ENCODE measurements at places on chromosomes 4 and X.

DNA sequence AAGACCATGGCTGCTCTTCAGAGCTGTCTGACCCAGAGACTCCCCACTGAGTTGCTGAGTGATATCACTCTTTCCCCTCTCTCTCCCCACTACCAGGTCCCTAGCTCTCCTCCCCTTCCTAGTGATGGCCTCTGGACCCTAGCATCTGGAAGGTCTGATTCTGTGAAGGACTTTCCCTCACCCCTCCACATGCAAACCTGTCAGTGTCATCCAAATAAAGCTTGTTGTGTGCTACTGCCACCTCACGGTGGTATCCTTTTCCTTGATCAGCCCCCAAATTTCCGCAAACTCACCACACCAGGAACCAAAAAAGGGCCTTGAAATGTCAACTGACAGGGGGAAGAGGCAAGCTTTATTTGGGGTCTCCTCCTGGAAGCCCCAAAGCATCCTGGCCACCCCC lies 500.2 kb downstream of the IDS start:
- no peak for DNase-seq

- DNase-seq: no peak
Observed at GRCh38 chrX:150769408-150769807, 76.2 kb downstream of the MTMR1 start.

DNA sequence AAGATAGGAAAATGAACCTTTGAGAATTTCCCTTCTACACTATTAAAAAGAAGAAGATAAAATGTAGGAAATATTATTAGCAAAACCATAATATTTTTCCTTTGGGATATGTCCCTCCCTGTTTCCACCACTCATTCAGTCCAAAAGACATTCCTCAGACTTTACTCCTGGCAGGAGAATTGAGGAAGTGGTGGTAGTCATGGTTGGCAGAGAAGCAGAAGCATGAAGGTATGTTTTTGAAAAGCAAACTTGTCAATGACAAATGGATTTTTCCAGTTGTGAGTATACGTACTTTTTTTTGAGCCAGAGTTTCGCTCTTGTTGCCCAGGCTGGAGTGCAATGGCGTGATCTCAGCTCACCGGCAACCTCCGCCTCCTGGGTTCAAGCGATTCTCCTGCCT lies 13.7 kb downstream of the STAG2 start:
- DNase-seq: no peak

DNA sequence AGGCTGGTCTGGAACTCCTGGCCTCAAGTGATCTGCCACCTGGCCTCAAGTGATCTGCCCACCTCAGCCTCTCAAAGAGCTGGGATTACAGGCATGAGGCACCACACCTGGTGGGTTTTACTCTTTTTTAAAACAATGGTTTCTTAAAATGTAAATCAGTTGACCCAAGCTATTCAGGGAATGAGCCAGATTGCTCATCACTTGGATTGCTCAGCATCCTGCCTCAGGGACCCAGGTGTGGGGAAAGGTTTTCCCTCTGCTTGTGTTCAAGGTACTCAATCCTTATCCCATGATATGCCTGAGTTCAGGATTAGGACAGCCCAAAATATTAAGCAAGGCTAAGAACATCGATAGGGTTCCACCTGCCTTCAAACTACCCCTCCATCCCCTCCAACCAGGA lies 67.4 kb downstream of the CHRNA9 start:
- no peak for DNase-seq

GRCh38 chr4:56857601-56858309 lies 36.3 kb upstream of the SPINK2 start:
- DNase-seq: no peak

DNA sequence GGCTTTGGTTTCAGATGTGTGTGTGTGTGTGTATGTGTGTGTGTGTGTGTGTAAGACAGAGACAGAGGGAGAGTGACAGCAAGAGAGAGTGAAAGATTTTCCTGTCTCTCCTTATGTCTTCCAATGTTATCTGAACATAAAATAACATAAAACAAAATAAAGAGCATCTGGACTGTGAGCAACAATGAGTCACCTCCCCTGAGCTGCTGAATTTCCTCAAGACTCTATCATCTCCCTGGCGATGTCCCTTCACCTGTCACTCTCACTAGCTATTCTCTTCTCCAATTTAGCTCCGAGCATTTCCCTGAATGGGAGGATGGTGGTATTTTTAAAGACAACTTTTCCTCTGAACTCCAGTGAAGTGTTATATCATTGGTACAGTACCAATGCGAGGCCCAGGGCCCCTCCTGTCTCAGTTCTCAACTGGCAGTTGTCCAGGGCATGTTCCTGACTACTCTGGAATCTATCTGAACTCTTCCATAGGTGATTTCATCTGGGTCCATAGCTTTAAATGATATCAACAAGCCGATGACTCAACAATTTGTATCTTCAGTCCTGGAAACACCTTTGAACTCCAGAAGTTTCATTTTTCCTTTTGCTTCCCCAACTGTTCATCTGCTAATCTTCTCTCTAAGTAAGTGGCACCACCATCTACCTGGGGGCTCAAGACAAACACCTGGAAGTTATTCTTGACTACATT lies 195.0 kb upstream of the CLNK start:
- DNase-seq: no peak

DNA sequence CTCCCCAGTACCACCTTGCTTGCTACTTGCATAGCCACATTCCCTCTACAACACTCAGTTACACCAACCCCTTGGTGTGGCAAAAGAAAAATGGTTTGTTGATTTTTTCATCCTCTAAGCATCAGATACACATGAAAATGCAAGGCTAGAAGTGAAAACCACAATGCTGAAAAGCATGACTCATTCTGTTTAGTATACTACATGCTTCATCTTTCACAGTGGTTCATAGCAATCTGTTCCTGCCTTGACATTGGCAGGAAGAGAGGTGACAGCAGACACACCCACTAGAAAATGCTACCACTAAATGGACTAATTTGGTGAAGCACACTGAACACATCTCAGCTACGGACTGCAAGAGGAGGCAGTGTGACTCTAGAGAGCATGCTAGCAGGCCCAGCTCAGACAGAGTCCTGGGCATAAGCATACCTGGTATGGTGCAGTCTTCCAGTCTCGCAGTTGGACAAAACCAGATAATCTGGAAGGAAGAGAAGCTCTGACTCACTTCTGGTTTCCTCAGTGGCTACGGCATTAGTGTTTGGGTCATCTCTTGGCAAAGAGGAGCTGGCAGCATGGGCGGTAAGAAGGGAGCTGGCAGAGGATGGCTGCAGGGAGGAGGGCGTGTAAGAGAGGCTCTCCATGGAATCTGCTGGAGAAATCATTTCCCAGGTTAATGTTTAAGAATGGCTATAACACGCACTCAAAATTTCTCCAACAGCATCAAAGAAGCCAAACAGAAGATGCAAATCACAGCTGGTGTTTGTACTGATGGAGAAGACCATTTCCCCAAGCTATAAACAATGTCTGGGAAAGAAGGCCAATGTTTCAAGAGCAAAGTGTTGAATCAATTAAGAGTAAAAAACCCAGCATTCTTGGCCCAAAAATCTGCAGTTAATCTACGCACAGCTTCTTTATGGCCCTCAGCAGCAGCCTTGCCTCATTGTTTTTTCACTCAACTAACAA lies 37.8 kb downstream of the GAB3 start:
- DNase-seq: no peak

GRCh38 chrX:97030947-97031346 lies 147.2 kb downstream of the RPA4 start:
- no peak for DNase-seq

GRCh38 chrX:3532581-3533085 lies 180.8 kb downstream of the PRKX start:
- DNase-seq: no peak

- DNase-seq: no peak
Observed at GRCh38 chrX:44017676-44018075, 44.5 kb upstream of the NDP start.

- no peak for DNase-seq
Observed at GRCh38 chr4:158125310-158125709, 47.5 kb downstream of the GASK1B start.

GRCh38 chrX:114332766-114333165 lies 251.1 kb upstream of the HTR2C start:
- no peak for DNase-seq

DNA sequence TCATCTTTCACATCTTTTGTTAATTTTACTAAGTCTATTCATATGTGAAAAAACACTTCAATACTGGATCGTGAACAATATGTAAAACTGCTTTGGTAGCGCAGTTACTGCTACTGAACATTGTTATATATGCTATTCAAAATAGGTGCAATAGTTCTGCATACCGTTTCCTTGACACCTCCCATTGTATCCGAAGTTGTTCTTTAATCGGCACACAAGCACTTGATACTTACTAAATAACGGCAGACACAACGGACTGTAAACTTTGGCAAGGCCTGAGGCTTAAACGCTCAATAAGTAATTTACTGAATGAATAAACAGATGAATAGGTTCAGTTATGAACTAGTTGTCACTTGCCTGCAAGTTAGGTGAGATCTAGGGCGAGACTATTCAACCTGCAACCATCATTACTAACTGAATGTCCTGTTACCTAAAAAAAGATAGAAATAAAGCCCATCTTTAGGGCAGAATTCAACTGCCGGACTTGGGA lies 620 bp downstream of the ANAPC10 start:
- DNase-seq: no peak

DNA sequence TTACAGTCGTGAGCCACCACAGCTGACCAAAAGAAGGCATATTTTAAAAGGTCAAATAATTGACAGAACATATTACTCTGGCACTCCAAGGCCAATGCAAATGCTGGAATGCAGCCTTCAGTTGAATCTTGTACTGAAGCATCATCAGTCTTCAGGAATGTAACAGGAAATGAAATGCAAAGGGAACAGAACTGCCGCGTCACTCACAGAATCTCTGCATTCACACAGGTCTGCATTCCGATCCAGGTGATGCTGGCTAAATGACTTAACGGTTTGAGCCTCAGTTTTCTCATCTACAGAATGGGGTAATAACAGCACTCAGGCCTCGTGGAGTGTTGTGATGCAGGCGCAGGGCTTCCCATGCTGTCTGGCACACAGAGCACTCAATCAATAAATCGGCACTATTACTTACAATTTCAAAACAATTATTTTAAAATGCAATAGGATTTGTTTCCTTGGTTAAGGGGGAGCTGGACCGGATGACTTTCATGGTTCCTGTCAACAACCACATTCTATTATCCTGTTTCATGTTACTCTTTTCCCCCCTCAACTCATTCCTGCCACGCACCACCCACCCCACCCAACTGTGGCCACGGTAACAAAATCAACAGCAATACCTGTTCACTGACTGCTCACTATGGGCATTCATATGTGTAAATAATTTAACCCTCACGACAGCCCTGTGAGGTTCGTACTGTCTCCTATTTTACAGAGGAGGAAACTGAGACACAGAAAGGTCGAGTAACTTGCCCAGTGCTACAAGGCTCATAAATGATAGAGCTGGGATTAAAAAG lies 32.4 kb downstream of the IGFBP7 start:
- DNase-seq: no peak

DNA sequence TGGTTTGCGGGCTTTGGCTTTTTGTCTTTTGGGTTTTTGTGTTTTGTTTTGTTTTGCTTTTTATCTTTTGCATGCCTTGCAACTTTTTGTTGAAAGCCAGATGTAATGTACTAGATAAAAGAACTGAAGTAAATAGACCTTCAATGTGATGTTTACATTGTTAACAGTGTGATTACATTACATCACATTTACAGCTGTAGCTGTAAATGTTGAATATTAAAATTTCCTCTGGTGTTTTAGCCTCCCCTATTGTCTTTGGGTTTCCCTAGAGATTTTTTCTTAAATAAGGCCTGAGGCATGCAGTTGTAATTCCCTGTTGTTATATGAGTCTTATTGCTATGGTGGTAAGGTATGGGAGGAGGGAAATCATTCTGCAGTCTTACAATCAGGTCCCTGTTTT lies 275.0 kb downstream of the PARM1 start:
- no peak for DNase-seq

GRCh38 chr4:1754336-1754735 lies 33.0 kb downstream of the TACC3 start:
- DNase-seq: no peak

DNA sequence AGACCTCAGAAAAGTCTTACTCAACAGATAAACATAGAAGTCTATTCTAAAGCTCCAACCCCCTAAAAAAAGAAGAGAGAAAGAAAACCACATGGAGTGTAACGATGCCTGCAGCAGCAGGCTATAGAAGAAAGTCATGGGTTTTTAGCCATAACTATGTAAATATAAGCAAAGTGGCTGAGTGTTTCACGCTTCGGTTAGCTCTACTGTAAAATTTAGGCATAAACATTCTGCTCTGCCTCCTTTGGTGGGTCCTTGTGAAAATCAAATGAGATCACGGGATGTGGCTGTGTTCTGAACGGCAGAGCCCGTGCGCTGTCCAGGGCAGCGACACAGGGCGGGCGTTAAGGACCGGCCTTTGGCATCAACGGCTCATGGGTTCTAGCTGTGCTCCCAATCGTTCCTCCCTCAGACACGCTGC lies 78.4 kb downstream of the IRF2 start:
- DNase-seq: no peak

DNA sequence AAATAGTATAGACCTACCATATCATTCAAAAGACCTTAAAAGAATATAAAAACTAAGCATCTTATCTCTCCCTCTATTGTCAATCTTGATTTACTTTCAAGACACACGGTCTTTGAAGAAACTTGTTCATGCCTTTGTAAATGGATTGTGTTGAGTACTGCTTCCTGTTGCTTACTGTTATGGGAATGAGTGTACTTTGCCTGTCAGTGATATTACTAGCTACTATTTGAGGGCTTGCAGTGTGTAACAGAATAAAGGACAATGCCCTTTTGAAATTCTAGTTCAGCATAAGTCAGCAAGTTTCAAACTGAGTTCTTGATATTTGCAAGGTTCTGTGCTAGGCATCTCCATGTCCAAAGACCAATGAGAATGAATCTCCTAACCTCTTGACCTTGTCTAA lies 36.0 kb downstream of the CDKL5 start:
- DNase-seq: no peak

GRCh38 chrX:132740316-132741123 lies 217.9 kb downstream of the HS6ST2 start:
- no peak for DNase-seq

DNA sequence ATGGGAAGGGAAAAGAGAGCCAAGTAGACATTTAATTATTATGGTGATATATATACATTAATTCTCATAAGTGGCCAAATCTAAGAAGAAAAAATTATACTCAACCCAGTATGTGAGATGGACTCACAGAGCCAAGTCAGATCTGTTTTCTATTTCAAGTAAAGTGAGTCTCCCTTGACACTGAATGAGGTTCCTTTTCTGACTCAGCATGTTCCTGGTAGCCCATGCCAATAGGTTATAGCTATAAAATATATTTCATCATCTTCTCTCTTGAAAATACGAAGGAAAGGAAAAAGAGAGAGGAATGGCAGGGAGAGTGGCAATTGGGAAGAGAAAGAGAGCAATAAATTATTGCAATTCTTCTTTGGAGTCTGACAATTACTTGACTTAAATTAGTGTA lies 68.8 kb upstream of the GRIA2 start:
- no peak for DNase-seq
